Progenitor cell of endocrine pancreas (in vitro differentiated cells): ENCODE measurements at places on chromosomes 3 and 15. TPM values are rescaled to one million over a fixed set of nuclear protein-coding genes. Genes with fewer than 3 reads are reported as not detected.
A peak's percentile ranks its signal among the peaks of the same experiment; 100 is the strongest.

DNA sequence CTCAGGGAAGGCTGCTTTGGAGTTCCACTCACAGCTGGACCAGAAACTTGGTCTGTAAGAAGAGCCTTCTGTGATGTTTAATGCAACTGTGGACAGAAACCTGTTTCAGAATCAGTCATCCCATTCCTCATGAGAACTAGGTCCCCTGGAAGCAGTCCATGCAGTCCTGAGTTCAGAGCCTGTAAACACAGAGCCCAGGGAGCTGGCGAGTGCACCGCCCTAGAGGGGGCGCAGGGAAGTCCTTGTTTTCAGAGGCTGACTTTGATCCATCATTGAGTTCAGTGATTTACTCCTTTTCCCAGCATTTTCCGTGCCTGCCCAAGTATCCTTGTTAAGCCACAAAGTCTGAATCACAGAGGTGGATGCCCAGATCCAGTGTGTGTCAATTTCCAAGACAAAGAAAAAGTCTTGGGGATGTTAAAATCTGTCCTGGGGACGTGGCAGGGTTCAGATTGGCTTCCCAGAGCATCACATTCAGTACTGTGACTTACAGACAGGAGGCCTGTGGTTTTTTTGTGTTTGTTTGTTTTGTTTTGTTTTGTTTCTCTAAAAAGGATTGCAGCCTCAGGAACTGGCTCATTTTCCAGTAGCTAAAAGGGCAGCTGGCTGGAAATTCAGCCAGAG is 9.8 kb upstream of the TXNRD3 start:
- DNase-seq = no peak
- H3K27me3 ChIP-seq = peaks cover 38% of the 10 kb centered on the region
- H3K4me3 ChIP-seq = no peak overlapping the region

GRCh38 chr15:44157679-44158078 is 37.4 kb downstream of the FRMD5 start:
- no peaks in the 10 kb centered on the region for H3K36me3 ChIP-seq
- no peak overlapping the region for H3K4me3 ChIP-seq
- no peak for DNase-seq
- H3K27me3 ChIP-seq = peaks cover 3% of the 10 kb centered on the region
- no peak overlapping the region for H3K27ac ChIP-seq

DNA sequence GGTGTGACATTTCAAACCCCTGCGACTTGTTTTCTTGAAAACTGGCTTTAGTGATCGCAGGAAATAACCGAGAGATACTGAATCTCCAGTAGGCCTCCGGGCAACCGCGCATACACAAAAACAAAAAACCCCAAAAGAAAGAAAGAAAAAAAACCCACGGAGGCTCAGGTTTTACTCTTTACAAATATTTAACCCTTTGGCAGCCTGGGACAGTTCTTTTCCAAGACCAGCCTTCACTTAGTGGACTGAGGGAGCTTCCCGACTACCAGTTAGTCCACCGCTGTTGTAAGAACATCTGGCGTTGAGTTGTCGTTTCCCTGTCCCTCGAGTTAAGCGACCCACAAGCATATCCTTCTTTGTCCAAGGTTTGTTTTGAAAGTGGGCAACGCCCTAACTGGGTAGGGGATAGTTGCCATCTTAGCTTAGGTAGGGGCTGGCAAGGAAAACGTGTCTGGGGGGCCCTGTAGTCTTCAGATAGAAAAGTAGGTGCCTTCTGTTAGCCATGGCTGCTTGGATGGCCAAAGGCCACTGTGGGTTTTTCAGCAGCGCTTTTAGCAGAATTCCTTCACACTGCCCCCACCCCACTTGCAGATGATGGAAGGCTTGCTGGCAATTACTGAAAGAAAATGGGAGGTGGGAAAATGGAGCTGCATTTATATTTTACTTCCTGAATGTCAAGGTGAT is 6.9 kb downstream of the ISL2 start:
- no peak overlapping the region for H3K4me3 ChIP-seq
- DNase-seq = no peak
- peaks cover 17% of the 10 kb centered on the region for H3K4me1 ChIP-seq
- H3K27ac ChIP-seq = no peak overlapping the region

- no peaks in the 10 kb centered on the region for H3K4me1 ChIP-seq
- H3K27me3 ChIP-seq = no peaks in the 10 kb centered on the region
- H3K4me3 ChIP-seq = no peak overlapping the region
- DNase-seq = no peak
Measured at GRCh38 chr15:47908950-47909670, 191.8 kb downstream of the SEMA6D start.

DNA sequence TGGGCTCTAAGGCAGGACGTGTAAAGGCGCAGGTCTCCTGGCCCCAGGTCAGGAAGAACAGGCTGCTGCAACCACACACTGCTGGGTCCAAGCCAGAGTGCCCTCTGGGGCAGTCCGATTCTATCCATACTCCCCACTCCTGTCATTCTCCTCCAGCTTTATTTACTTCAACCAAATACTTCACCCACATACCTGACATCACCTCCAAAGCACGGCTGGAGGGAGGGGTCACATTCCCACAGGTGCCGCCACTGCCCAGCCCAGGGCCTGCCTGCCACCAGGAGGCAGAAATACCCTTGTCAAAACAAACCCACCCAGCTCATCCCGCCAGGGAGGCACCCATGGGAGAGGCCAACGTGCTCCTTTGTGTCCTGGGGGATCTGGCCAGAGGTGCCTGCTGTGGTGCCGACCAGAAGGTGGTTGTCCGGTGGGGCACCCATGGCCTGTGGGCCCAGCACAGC is 100.4 kb downstream of the DAPK2 start:
- H3K36me3 ChIP-seq = no peaks in the 10 kb centered on the region
- no peaks in the 10 kb centered on the region for H3K27me3 ChIP-seq
- no peak for DNase-seq
- no peak overlapping the region for H3K4me3 ChIP-seq

- DNase-seq = no peak
- H3K27me3 ChIP-seq = peaks cover 5% of the 10 kb centered on the region
- H3K4me3 ChIP-seq = no peak overlapping the region
Measured at GRCh38 chr15:72887376-72887775, 103.8 kb upstream of the ADPGK start.

DNA sequence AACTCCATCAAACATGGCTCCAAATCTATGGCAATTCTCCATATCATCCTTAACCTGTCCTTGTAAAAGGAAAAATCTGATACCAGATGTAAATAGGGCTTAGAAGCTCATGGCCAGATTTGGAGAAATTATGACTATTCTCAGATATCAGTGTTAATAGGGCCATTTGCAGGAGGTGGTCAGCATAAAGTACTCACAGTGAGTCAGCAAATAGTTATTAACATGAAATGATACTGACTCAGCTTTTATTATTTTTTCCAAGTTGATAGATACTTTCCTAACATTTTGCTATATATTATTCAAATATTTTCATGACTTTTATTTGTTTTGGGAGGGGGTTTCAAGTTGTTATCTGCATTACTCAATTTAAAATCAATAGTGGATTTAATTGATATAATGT is 255.8 kb downstream of the MFSD1 start:
- no peaks in the 10 kb centered on the region for H3K4me1 ChIP-seq
- no peak overlapping the region for H3K27ac ChIP-seq
- H3K36me3 ChIP-seq = no peaks in the 10 kb centered on the region
- no peak overlapping the region for H3K4me3 ChIP-seq
- DNase-seq = no peak

- no peaks in the 10 kb centered on the region for H3K36me3 ChIP-seq
- peaks cover 2% of the 10 kb centered on the region for H3K4me1 ChIP-seq
Measured at GRCh38 chr3:146801492-146801891, 196.3 kb upstream of the PLSCR5 start.

DNA sequence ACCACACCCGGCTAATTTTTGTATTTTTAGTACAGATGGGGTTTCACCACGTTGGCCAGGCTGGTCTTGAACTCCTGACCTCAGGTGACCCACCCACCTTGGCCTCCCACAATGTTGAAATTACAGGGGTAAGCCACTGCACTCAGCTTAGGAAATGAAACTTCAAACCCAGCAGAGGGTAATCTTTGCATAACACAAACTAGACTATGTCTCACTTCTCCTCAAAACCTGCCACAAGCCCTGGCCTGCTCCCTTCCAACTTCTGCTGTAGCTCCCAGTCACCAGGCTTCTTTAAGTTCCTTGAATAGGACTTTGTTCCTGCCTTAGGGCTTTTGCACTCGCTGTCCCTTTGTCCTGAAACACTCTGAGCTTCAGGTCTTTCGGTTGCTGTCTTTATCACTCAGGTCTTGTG is 39.2 kb upstream of the SEMA4B start:
- no peak overlapping the region for H3K4me3 ChIP-seq
- DNase-seq = no peak
- no peaks in the 10 kb centered on the region for H3K27me3 ChIP-seq
- H3K4me1 ChIP-seq = peaks cover 22% of the 10 kb centered on the region
- peak overlapping the region; percentile 59 for H3K27ac ChIP-seq
- no peaks in the 10 kb centered on the region for H3K36me3 ChIP-seq

- DNase-seq = no peak
- peak overlapping the region; percentile 79 for H3K27ac ChIP-seq
- H3K4me3 ChIP-seq = peak overlapping the region; percentile 85
- no peaks in the 10 kb centered on the region for H3K27me3 ChIP-seq
- H3K4me1 ChIP-seq = peaks cover 17% of the 10 kb centered on the region
- no peaks in the 10 kb centered on the region for H3K36me3 ChIP-seq
Measured at GRCh38 chr3:18426597-18427193, 1.6 kb upstream of the SATB1 start.

DNA sequence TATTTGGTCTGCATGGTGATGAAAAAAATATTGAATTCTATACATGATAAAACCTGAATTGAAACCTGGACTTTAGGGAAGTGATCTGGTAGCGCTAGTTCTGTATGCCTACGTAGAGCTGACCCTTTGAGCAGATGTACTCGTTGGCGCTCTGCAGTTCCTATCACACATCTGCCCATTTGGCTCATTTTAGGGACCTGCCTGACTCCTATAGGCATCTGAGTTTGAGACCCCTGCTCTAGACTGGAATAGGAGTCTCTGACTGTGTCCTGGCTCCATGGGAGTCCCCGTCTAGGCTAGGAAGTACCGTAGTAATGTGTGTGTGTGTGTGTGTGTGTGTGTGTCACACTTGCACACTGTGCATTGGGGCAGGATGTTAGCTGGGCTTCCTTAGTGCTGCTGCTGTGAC is 21.2 kb downstream of the STARD5 start:
- no peaks in the 10 kb centered on the region for H3K4me1 ChIP-seq
- H3K4me3 ChIP-seq = no peak overlapping the region
- H3K27ac ChIP-seq = no peak overlapping the region
- no peak for DNase-seq

Gene BRPF1
- total RNA-seq = 25.2 and 25.6 TPM in 2 replicates

Gene KCNMB3
- 3.4 and 4.4 TPM in 2 replicates for total RNA-seq

Gene MESP1
- 0.50 and 0.51 TPM in 2 replicates for total RNA-seq
